Stimulated activated CD4-positive, alpha-beta T cell treated with anti-CD3 and anti-CD28 coated beads, TNF-alpha, amount 100 ng/mL, for 48 hours (primary cell): ENCODE measurements at places on chromosomes 16 and 17.

GRCh38 chr17:40450175-40450574 is 6.9 kb downstream of the IGFBP4 start:
- DNase-seq: no peak

- DNase-seq: no peak
These were observed 17.0 kb upstream of the APRT start for GRCh38 chr16:88828711-88829110.

GRCh38 chr17:76176701-76177574 is 35.9 kb upstream of the FOXJ1 start:
- no peak for DNase-seq

DNA sequence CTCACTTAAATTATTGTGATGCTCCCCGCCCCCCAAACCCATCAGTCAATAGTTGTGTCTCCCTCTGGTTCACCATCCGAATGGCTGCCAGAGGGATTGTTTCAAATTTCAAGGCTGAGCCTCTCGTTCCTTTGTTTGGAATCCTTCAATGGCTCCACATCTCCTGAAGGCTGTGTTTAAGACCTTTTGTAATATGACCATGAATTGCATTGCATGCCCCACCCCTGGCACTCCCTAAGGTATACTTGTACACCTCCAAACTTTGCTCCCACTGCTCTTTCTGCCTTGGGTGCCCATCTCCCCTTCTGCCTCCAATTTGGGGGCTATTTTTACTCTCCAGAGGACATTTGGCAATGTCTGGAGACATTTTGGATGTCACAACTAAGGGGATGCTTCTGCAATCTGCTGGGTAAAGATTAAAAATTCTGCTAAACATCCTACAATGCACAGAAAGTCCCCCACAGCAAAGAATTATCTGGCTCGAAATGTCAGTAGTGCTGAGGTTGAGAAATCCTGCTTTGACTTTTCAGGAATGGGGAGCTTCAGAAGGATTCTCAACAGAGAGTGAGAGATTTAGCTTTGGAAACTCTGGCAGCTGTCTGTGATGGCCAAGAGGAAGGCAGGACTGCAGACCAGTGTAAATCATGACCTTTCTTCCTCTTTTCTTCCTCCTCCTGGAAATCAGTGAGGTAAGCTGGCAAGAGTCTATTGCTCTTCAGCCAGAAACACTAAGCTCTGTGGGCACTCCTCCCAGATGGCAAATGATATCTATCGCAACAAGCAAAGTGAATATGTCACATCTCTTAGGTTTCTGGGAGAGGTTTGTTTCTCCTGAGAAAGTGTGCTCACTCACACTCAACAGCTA is 8.7 kb upstream of the IL4R start:
- no peak for DNase-seq

- no peak for DNase-seq
These were observed 312.0 kb downstream of the CBLN1 start for GRCh38 chr16:48969611-48970010.
